Left ventricle myocardium superior (tissue), 1 donor: ENCODE measurements at places on chromosomes 1 and 21. TPM values are rescaled to one million over a fixed set of nuclear protein-coding genes. Genes with fewer than 3 reads are reported as not detected.
A peak's percentile ranks its signal among the peaks of the same experiment; 100 is the strongest.

OR10X1 gene
- total RNA-seq: not detected

DNA sequence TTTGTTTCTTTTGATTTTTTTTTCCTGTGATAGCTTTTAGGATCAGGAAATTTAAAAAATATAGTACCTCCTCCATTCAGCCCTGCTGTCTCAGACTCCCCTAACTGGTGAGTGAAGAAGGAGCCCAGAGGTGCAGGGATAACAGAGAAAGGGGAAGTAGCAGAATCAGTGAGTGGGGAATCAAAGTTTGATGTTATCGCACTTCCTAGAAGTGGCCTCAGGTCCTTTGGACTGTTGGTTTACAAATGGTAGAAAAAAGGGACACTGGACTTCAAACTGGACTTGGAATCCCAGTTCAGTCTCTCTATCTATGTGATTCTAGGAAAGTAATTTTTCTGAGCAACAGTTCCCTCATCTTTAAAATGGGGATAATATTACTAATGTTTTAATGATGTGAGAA is 99.5 kb downstream of the FGGY start:
- DNase-seq: no peak

DNA sequence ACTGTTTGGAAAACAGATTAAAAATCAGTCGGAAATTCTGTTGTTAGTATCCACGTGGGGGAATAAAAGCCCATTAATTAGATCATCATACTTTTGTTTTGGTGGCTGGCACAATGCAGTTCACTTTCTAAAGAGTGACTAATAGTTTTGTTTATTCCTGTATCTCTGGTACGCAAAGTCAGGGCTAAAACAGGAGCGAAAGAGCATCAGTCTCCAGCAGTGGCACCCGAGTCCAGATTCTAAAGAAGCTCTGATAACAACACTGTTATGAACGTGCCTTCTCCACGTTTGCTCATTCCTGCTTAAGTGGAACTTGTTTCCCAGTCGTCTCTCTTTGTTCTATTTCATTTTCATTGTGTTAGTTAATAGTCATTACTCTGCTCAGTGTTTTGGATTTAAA is 69.6 kb downstream of the HSPA13 start:
- DNase-seq: no peak

DNA sequence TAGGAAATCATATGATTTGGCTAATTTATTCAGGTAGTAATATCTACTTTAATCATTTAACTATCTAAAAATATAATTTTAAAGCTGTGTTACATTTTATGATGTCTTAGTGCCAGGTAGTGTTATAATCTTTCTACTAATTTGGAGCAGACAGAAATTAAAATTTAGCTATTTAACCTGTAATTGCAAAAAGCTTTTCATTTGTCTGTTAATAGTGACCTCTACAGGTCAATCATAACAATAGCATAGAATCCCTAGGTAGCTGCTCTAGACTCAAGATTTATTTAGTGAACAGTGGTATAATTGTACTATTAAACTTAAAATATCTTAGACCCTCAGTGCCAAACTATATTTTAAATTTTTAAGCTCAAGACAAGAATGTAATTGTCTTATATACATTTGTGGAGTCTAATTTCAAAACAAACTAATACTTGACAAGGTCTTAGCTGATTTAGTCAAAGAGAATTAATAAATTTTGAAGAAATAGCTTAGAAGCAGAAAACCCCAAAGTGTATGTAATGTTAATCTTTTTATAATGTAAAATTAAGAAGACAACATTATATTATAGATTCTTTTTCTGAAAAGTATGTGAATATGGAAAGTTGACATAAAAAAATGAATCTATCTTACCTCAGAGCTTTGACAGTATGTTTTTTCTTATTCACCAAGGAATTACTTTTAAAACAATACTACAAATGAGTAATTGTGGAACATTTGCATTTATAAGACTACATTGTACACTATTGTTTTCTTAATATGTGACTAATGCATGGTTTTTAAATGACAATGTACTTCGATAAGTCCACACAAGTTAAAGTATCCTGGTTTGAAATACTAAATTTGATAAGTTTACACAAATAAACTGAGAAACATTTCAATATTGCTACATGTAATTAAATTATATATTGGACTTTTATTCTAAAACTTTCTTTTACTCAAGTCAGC is 64.1 kb upstream of the RNPC3 start:
- DNase-seq: no peak

- DNase-seq: no peak
Measured at GRCh38 chr1:215407575-215407974, 159.5 kb upstream of the KCTD3 start.

- DNase-seq: peak; percentile 49
Measured at GRCh38 chr1:47211796-47212269, 20.2 kb downstream of the TAL1 start.
